Stimulated activated CD4-positive, alpha-beta T cell treated with anti-CD3 and anti-CD28 coated beads, TNF-alpha, amount 100 ng/mL, for 1 hour (primary cell): ENCODE measurements at places on chromosomes 6 and 20.

DNA sequence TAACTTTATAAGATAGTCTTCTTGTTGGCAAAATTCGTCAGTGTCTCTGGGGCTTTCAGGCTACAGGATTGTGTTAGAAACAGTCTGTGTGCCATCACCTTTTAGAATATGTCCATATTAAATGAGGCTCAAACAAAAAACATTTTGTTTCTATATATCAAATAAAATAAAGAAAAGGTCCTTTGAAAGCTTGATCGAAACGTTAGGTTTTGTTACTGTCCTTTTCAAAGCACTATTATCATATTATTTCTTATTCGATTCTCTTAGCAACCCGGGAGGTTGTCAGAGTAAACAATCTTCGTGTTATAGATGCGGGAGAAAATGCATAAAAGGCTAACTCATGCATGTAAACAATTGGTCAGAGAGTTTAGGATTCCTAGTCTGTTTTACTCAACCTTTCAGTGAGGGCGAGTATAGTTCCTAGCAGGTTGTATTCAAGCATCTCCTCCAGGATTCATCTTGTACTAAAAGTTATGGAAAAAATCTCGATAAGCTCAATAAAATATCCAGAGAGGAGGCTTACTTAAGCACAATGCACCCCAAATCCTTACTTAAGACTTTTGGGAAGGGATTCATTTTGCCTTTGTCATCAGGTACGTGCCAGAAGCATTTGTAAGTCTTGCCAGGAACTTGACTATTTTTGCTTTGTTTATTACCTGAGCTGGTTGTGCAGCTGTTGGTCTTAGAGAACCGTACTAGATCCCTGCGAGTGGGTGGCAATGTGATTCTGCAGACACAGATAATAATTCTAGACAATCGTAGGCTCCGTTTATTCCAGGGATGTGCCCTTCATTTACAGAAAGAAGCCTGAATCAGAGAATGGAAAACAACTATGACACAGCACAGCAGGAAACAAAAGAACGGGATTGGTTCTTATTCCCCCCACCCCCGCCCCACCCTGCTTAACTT is 159.6 kb upstream of the ZNF217 start:
- DNase-seq = no peak

DNA sequence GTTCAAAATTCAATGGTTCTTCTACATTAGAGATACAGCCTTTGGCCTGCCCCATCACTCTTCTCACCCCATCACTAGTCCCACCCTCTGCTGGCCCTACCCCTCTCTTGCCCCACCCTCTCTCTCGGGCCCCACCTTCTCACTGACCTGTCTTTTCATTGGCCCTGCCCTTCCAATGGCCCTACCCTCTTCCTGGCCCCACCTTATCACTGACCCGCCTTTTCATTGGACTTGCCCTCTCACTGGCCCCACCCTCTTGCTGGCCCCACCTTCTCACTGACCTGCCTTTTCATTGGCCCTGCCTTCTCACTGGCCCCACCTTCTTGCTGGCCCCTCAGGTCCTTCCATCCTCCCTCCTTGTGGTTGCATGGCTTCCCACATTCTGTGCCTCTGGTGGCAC is 107.2 kb upstream of the PLEKHG1 start:
- no peak for DNase-seq

GRCh38 chr6:66771626-66772025 is 1064.6 kb upstream of the EYS start:
- DNase-seq = no peak

DNA sequence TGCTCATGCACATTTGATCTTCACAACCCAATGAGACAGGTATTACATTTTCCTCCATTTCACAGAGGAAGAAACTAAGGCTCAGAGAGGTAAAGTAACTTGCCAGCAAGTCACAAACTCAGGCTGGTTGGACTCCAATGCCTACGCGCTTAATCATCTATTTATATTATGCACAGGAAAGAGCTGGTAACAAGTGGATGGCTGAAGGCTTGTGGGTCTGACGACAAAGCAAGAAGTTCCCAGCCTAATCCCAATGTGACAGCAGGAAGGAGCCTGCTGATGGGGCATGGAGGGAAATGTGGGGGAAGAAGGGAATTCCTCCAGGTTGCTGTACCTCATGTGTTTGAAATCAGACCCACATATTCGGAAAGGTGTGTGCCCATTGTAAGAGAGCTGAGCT is 3.9 kb downstream of the CDH22 start:
- no peak for DNase-seq

GRCh38 chr6:24798740-24799540 is at the start of gene ARMH2:
Gene ARMH2, minus strand, starts transcription at chr6:24798917. Its CDS starts 60 bp downstream, at chr6:24798857.
- no peak for DNase-seq

DNA sequence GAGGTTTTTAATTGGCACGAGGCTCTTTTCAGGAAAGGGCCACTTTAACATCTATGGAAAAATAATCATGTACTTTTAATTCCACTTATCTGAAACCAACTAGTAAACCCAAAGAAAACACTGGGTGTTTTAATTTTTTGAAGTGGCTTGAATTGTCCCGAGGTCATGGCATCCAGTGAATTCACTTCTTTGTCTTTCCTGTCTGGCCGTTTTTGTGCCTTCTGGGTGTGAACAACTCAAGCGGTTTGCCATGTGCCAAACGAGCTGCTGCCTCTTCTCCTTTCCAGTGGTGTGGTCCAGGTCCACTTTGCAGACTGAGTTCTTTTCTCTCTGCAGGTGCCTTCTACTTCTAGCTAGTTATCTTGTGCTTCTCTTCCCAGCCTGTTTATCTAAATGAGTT is 117.5 kb downstream of the PLCB4 start:
- no peak for DNase-seq

- no peak for DNase-seq
Observed at GRCh38 chr20:57396984-57397692, 5.9 kb downstream of the RBM38 start.

GRCh38 chr6:113634352-113635163 is 222.6 kb upstream of the MARCKS start:
- DNase-seq = no peak

- DNase-seq = no peak
Observed at GRCh38 chr6:83517500-83517899, 5.2 kb downstream of the PRSS35 start.

GRCh38 chr6:155001482-155001881 is 6.4 kb downstream of the TIAM2 start:
- no peak for DNase-seq

DNA sequence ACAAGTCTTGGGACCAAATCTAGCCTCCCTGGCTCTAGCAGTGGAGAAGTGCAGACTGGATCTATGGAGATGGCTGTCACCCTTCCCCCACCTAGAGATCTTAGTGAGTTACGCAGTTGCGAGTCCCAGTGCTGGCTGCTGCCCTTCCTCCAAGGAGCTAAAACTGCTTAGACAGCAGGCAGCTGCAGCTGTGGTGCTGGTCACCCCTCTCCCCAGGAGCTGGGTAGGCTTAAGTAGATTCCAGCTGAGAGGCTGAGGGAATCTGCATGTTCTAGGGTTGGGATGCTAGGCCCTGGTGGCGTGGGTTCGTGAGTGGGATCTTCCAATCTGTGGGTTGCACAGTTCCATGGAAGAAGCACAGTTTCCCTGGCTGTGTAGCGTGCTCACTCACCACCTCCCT is 120.2 kb downstream of the SLC35B3 start:
- no peak for DNase-seq

DNA sequence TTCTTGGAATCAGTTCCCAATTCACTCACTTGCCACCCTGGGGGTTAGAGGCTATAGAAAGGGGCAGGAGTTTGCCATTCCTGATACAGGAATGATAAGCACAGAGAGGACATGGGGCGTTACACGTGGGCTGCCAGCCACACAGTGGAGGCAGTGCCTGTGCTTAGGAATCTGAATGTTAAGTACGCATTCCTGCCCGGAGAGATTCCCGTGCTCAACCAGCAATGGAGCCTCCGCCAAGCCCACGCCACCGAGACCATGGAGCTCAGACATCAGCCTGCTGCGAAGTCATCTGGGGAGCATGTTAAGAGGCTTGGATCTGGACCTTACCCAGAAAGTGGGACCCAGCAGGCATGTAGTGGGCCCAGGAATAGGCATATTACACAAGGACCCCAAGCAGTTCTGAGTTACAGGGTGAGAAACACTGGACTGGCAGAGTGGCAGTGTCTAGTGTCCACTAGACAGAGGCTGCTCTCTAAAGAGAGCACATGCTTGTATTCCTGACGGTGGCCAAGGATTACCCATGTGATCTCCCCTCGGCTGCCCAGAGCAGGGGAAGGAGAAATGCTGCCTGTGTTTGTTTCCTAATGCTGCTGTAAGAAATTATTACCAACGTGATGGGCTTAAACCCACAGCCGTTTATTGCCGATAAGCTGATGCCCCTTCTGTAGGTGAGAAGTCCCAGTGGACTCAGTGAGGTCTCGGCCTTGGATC is 138.2 kb downstream of the BMP7 start:
- DNase-seq = no peak

GRCh38 chr6:138849791-138850190 is 53.9 kb downstream of the ECT2L start:
- DNase-seq = no peak
